Activated CD8-positive, alpha-beta memory T cell treated with anti-CD3 and anti-CD28 coated beads, Interleukin-2, amount 50 U/mL, for 4 hours (primary cell): ENCODE measurements at places on chromosomes 2 and 18.

DNA sequence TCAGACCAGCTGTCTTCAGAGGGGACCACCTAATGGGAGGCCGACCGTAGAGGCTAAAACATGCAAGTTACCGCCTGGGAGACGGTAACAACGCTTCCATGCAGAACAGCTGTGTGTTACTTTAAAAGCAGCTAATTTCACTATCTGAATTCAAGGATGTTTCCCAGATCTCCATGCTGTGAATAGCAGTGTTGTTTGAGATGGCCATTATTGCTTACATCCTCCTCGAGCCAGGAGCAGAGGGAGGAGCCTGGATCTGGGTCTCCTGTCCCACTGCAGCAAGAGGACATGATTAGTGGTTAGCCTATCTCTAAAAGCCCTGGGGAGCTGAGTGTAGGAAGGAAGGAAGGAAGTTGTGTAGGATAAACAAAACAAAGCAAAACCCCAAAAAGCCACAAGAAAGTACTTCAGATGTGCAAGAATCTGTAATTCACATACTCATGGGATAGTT lies 50.9 kb downstream of the ACTR2 start:
- DNase-seq: no peak

GRCh38 chr2:96830044-96830562 lies 13.7 kb downstream of the ANKRD23 start:
- DNase-seq: no peak

- no peak for DNase-seq
These were observed 60.5 kb upstream of the TMEM200C start for GRCh38 chr18:5955861-5956260.

DNA sequence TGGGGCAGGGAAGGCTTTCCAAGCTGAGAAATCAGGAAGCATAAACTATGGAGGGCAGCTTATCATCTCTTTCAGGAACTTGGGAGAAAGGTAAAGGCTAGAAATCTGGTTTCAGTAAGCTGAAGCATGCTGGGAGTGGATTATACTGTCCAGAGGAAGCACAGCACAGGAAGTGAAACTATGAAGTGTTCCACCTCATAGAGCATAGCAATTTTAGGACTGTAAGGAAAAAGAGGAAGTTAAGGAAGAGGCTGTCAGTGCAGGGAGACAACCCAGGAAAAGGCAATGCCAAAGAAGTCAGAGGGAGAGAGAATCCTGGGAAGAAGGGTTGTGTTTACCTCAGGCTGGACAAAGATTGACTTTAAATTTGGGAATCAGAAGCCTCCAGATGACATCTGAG lies 51.9 kb downstream of the EFEMP1 start:
- DNase-seq: no peak

DNA sequence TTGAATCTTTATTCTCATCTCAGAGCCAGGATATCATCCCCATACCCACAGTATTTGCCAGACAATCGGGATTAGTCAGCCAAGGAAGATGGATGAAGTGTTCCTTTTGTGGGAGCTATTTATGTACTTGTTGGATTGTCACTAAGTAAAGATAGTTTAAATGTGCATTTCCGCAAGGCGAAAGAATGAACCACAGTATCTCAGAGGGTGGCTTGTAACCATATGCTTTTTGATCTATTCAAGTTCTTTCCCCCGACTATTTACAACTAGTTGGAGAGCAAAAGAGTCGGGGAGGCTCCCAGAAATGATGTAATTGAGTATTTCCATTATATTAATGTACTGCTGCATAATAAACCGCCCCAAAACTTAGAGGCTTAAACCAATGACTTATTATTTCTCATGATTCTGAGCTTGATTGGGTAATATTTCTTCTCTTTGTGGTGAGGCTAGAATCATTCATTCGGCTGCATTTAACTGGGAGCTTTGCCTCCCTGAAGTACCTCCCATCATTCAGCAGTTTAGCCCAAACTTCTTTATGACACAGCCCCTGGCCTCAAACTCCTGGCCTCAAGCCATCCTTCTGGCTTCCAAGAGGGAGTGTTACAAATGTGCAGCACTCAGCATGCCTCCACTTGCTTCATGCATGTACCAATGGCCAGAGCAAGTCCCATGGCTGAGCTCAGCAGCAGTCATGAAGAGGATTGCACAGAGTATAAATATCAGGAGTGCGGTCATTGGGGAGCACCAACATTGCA lies 423.7 kb downstream of the METTL4 start:
- DNase-seq: no peak

GRCh38 chr2:234703258-234703657 lies 206.4 kb upstream of the ARL4C start:
- DNase-seq: no peak

DNA sequence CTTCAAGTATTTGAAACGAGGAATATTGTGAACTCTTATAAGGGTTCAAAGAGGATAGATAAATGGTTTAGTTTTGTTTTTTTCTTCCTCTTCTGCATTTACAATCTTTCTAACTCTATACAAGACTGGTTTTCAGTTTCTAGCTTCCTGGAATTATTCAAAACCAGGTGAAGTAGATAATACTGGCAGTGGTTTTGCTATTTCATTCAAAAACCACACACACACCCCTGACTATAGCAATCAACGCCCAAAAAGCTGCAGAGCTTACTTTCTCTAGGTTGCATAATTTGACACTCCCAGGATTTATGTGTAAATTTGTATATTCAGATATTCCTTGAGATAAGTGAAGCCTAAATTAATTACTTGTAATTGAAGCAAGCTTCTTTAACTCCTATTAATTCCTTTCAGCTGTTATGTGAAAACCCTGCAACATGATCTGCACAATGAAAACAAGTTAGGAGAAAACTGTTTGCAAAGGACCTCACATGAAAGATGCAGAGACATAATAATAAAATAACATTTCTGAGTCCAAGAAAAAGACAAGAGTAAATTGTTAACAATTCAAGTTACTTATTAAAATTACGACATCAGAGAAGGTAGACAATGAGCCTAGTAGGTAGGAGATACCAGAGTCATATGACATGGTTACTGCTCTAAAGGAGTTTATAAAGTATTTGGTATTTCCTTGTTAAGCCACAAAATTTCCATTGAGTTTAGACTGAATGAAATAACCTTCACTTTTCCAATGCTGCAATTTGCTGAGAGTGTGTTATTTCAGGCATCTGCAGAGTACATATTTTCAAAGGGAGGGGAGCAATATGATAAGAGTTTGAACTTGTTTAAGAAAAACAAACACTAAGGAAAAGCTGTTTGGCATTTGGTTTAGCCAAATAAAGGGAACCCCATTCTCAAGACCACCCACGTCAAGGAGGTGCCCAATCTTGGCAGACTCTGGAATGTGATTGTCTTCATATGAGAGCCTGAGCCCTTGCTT lies 1.6 kb upstream of the NFE2L2 start:
- no peak for DNase-seq

DNA sequence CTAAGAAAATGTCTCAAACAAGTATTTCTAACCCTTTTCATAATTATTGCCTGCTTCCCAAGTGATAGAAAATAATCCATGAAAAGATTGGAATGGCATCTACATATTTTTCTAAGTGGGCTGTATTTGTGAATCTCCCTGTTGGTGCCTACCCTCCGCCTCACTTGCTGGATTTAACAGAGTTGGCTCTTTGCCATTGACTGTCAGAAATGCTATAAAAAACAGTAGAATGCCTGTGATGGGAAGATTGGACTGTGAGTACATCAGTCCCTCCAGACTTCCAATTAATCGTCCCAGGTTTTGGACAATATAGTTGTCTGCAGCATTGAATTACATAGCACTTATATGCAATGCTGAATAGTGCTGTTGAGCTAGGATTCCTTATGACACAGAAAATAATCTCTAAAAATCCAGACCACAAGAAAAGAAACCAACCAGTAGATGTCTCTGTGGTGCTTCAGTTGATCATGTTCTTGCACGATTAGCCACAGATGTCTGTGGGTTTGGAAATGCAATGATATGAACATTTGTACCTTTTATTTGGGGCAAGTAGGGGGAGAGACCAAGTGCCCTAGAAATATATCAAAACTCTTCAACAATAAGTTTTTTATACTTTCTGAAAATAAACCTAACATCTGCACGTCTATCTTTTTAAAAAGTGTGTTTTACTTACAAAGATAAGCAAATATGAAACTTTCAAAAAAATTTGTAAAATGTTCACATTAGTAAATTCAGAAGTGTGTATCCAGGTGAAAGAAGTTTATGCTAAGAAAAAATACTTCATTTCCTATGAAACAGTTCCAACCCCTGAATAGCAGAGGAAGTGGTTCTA lies 88.5 kb downstream of the DYNAP start:
- no peak for DNase-seq

DNA sequence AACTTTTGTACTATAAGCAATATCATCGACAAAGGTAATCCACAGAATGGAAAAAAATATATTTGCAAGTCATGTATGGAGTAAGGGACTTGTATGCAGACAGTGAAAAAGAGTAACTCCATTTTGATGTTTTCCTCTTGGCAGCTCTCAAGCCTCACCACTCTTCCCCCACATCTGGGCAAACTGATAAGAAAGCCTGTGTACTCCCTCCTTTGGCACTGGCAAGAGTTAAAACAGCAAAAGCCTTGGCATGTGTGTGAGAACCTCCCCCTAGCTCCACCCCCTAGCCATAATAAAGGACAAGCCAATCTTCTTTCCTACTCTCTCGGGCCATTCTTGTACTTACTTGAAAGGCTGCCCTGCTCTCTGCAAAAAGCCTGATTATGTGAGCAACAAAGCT lies 335.2 kb downstream of the LRATD1 start:
- DNase-seq: no peak

DNA sequence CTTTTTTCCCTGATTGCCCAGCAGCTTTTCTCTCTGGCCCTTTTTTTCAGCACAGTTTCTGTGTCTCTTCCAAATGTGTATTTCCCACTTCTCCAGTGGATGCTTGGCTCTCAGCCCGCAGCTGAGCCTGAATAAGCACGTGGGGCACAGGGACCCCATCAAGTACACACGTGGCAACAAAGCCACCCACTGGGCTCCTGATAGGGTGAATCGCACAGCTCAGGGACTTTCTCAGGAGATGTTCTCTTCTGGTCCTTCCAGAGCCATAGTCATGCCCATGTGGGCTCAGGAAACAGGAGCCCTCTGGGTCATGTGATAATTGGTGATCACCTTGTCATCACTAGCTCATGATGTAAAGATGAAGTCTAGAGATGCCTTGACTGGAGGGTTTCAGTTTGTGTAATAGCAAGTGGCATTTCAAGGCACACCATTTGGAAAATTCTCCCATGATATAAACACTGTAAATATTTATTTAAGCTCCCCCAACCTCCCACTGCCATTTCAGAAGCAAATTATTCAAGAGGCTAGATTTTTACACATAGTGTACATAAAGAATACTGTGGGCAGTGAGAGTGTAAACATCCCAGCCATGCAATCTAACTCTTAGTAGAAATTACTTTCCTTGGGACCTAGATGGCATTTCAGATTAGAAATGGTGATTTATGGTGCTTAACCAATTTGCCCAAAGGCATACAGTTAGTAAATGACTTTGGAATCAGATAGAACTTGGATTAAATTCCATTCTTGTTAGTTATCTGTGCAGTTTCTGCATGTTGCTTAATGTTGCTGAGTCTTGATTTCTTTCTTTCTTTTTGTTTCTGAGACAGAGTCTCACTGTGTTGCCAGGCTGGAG lies 597.5 kb downstream of the SLC4A3 start:
- DNase-seq: no peak

DNA sequence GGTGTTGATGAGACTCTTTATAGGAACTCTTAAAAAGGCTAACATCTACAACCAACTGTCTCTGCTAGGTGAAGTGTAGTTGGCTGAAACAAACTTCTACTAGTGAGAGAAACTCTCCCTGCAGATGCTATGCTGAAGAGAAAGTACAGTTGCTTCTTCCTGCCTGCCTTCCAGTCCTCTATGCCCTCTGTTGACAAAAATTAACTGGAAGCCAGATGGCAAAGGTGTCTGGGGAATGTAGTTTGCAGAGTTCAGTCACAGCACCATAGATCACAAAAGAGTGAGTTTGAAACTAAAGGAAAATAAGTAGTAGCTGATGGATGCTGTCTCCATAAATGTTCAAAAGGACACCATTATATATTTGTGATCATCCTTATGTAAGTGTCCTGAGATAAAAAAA lies 958.8 kb upstream of the NRXN1 start:
- DNase-seq: no peak

- no peak for DNase-seq
These were observed 596.6 kb downstream of the RNF144A start for GRCh38 chr2:7513834-7514233.

DNA sequence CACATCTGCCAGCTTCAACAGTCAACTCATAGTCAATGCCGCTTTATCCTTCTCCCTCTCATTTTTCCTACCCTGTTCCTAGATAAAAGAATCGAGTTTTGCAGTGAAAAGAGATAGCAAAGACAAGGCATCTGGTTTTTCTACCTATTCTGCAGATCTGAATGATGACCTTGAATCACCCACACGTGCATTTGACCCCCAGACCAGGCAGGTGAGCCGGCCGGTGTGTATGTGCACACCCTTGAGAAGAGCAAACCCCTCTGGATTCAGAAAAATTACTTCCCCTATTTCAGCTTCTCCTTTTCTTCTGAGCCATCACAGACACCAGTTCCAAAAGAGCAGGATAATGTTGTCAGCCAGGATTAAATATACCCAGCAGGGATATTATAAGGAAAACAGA lies 115.6 kb upstream of the ST6GAL2 start:
- no peak for DNase-seq

- DNase-seq: no peak
These were observed 525.6 kb downstream of the MBD2 start for GRCh38 chr18:53698907-53699306.

DNA sequence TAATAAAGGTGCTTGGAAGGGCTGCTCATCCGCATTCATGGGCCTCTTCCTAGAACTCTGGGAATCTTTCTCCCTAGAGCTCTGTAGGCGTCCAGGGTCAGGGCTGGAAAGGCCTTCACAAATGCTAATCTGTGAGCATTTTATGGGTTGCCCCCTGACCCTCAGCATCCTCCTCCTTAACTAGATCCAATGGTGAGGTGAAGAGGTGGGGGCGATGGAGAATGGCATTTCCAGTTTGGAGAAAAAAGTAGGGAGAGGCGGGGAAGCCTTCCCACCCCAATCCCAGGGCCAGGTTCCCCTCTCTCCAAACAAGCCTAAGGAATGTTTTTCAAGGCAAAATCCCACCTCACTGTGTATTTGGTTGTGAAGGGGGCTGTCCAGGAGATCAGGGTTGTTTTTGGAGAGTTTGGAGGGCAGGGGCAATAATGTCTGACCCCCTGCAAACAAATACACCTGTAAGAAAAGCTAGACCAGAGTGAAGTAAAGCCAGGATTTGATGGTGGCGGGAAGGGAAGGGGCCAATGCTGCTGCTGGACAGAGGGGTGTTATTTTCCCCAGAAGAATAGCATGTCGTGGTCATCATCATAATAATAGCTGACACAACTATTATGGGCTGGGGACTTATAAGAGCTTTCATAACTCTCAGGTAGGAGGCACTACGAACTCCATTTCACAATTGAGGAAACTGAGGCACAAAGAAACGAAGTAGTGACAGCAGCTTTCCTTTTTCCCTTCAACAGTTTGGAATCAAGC lies 1.4 kb upstream of the MYCN start:
- DNase-seq: no peak

GRCh38 chr2:120552800-120553481 lies 182.7 kb upstream of the GLI2 start:
- no peak for DNase-seq
